Stimulated activated CD4-positive, alpha-beta T cell treated with anti-CD3 and anti-CD28 coated beads, Interleukin-4, amount 100 ng/mL, for 1 hour (primary cell): ENCODE measurements at places on chromosomes 3 and 15.

- no peak for DNase-seq
Measured at GRCh38 chr3:126119976-126120375, 36.1 kb upstream of the SLC41A3 start.

- DNase-seq: no peak
Measured at GRCh38 chr15:86016750-86017149, 62.9 kb upstream of the AGBL1 start.

GRCh38 chr3:89955156-89955555, 847.7 kb downstream of the EPHA3 start:
- no peak for DNase-seq

GRCh38 chr3:167837466-167837865, 101.9 kb downstream of the SERPINI1 start:
- DNase-seq: no peak

DNA sequence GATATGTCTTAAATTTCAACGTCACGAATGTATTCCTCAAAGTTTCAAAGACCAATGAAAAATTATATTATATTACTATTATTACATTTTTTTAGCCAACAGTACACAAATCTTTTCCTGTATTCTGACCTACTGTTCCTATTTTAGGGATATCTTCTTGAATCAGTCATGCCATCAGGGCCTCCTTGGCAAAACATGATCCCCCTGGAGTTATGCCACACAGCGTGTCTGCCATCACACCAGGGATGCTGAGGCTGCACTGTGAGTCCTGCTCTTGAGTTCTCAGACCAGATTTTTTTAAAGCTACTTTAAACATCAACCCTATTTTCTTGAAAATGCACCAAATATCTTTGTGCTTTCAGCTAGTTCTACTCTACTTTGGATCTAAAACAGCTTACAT, 425.9 kb upstream of the ZNF385D start:
- no peak for DNase-seq
